Neural crest cell (in vitro differentiated cells): ENCODE measurements at places on chromosomes 12 and 14.

DNA sequence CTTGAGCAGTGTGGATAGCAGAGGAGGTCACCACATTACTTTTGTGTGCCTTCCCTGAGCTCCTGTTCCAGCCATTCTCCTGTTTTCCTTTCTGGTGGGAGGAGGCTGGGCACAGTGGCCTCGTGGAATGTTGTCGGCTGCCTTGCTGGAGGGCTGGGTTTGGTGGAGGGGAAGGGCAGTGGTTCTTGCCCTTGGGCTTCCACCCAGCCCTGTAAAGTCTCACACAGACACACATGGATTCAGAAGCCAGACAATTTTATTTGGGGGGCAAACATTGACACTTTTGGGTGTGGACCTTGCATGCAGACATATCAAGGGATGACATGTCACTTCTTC lies 866 bp downstream of the NPFF start:
- DNase-seq, result no peak

GRCh38 chr12:46676396-46676795 lies 149.4 kb downstream of the SLC38A4 start:
- DNase-seq, result no peak

DNA sequence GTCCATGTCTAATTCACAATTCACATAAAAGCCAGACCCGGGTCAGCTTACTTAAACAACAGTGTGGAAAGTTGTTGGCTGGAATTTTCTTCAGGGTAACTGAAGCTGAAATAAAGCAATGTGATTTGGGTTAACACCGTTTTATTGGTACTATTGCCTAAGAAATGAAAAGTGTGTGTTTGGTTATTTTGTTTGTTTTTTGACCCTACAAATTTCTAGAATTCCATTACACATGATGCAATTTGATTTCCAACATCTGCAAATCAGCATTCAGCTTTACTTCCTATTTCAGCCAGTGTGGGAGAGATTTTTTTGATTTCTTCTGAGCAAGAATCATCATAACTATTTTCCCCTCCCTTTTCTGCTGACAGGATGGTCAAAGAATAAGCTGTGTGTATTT lies 45.7 kb upstream of the CLMN start:
- DNase-seq, result no peak

DNA sequence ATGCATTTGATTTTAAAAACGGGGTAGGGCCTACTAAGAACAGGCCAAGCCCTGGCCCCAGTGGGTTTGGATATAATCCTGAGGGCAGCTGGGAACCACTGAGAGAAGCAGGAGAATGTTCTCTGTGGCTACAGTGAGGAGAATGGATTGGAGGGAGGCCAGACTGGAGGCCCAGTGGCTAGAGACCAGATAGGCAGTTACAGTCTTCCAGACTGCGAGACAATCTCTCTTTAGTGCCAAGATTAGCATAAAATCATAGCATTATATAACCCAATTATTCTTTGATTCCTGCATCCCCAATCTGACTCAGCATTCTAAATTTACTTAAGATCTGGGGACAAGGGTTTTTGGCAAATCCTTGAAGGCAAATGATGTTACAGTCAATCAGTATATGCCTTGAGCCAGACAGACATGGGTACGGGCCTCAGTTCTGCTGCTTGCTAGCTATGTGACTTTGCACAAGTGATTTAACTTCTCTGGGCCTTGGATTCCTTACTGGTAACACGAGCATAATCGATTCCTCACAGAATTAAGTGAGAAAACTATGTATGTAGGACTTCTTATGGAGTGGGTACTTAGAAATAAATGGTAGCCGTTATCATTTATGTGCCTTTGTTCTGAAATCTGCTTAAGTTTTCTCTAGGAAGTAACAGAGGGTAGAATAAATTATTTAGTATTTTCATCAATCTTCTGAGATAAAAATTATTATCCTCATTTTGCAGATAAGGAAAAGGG lies 18.3 kb downstream of the NINJ2 start:
- DNase-seq, result no peak

DNA sequence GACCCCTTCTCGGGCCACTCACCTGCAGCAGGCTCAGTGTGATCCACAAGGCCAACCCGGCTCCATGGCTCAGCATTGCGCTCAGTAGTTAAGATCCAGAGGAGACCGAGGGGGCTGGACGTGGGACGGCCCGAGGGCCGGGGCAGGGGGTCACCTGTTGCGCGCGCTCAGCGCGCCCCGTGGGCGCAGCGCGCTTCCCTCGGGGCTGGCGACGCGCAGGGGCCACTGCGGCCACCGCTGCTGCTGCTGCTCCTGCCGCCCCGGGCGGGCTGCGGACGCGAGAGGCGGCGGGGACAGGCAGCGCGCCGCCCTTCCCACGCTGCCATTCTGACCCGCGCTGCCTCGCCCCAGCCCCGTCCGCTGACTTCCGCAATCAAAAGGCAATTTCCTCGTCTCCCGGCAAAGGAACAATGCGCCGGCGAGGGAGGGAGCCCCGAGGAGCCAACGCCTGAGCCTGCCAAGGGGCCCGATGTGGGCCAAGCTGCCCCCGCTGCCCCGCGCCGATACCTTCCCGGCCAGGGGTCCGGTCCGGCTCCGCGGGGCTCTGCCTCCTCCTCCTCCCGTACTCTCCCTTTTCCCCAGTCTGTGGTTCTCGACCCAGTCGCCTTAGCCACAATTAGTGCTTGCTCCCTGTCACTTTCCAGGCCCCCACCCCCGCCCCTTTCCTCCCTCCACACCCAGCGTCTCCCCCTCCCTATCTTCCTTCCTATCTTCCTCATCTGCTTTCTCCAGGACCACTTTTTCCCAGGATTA lies 27.3 kb downstream of the PTPRB start:
- peak; percentile 27 for DNase-seq

DNA sequence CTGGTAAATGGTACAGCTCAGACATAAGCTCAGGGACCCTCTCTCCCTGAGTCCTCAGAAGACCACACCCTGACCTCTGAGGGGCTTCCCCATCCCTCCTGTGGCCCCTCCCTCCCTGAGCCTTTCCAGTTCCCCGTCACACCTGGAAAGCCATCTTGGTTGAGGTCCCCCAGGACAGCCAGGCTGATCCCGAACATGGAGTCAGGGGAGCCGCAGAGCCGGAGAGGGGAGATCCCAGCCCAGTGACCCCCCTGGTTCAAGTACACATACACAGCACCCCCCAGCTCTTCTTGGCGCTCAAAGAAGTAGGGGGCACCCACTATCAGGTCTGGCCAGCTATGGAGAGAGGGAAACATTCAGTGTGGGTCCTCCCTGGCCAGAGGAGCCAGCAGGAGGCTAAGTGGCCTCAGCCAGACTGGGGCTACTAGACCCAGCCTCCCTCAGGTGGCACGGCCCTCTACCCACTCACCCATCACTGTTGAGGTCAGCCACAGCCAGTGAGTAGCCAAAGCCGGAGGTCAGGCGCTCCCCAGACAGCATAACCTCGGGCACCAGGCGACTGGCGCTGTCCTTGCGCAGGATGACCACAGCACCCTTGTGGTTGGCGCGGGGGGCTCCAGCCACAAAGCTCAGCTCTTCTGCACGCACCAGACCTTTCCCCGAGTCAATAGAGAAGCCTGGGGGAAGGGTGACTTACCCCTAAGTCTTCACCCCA lies 9.3 kb downstream of the ITGA7 start:
- DNase-seq, result no peak

- no peak for DNase-seq
Measured at GRCh38 chr12:132502149-132502881, 12.4 kb downstream of the FBRSL1 start.

DNA sequence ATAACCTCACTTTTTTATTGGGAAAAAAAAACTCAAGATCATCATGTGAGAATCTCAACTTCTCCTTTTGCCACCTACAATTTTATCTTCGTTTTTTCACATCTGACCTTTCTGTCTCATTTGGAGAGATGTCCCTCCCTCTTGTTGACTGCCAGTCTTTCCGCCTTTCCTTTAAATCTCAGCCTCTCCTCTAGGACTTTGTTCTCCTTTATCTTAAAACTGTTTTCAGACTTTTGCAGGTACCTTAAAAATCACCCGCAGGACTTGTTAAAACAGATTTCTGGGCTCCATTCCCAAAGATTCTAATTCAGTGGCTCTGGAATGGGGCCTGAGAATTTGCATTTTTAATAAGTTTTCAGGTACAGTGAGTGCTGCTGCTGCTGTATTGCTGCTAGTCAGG lies 223.2 kb downstream of the NTF3 start:
- DNase-seq, result no peak

GRCh38 chr12:38465020-38465419 lies 148.4 kb downstream of the ALG10B start:
- DNase-seq, result no peak

GRCh38 chr14:105180592-105181548 lies at the start of gene NUDT14:
Gene NUDT14 (minus strand): TSS chr14:105181312. CDS start chr14:105181209, 103 bp downstream.
- DNase-seq, result peak; percentile 45

DNA sequence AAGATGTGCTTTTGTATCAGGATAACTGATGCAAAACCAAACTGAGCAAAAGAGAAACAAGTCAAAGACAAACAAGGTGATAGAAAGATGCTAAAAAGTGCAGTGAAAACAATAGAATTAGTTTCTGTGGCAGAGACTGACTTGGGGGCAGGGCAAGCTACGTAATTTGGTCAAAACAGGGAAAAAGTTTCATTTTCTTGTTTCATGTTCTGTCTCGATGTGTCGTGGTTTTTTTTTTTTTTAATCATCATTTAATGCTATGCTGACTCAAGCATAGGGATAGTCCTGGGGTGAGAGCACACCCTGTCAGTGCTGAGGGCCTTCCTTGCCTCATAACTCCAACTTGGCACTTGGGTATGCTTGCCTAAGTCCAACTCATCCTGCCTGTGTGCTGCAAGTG lies 144.1 kb upstream of the PTPRQ start:
- no peak for DNase-seq

DNA sequence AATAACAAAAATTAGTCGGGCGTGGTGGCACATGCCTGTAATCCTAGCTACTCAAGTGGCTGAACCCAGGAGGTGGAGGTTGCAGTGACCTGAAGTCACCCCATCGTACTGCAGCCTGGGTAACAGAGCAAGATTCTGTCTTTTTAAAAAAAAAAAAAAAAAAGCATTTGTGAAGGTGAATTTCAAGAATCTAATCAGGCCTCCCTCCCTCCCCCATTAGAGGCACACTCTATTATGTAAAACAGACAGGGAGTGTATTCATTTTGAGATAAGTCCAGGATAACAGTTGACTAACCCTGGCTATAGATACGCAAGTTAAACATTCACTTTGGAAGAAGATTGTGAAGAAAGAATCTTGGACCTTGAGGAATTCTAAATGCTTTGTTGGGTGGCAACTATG lies 2.9 kb downstream of the RESF1 start:
- no peak for DNase-seq

GRCh38 chr12:40971911-40972310 lies 216.2 kb upstream of the PDZRN4 start:
- no peak for DNase-seq

DNA sequence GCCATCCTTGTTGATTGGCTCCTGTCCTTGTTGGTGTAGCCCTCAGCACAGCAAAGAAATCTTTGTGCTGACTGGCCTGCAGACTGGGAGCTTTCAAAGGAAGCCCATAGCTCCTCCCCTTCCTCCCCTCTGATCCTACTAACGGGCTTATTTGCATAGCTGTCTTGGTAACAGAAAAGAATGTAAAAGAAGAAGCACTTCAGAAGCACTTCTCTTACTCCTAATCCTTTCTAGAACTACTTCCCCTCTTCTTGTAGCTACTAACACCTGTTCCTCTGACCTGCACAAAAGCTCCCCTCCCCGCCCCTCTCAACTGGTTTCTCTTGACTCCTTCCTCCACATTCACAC lies 14.3 kb upstream of the RIC8B start:
- DNase-seq, result peak; percentile 40

DNA sequence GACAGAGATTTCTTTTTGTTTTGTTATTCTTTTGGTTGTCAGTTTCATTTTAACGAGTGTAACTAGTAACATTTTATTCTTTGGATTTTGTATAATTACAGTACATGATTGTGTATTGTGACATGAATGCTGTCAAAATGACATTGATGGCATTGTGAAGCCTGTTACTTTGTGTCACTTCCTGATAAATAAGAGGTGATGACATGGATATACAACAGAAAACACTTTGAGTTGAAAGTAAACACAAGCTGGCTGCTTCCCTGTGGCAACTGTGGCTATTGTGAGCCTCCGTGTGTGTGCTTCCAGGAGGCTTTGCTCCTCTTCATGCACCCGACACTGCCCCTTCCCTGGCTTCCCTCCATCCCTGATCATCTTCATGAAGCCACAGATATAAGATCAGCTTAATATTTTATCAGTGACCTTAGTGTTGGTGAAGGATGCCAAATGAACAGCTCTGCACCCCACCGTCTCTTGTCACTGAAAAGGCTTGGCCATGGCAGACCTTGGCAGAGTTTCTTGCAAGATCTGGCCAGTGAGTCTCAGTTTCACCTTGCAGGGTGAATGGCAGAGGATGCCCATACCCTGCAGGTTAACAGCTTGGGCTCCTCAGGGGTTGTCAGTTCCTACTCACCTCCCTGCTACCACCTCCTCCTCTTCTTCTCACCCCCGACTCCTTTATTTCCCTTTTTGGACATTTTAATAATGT lies 191.9 kb downstream of the EPS8 start:
- DNase-seq, result no peak

DNA sequence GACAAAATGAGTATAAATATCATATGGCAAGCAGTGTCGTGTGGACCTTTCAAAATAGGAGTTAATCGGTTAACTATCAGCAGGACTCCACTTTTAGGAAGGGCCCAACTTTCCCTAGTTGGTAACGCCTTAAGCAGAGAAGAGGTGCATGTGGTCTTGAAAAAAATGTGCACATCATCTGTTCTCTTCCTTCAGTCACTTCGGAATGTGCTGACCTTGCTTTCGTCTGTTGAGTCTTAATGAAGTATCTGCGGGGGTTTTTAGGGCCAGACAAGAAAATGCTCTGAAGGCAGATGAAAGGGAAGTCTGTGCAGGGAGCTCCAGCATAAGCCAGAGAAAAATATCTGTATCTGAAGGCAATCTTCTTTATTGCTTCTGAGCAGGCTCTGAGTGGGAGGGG lies 185.2 kb downstream of the AEBP2 start:
- no peak for DNase-seq

DNA sequence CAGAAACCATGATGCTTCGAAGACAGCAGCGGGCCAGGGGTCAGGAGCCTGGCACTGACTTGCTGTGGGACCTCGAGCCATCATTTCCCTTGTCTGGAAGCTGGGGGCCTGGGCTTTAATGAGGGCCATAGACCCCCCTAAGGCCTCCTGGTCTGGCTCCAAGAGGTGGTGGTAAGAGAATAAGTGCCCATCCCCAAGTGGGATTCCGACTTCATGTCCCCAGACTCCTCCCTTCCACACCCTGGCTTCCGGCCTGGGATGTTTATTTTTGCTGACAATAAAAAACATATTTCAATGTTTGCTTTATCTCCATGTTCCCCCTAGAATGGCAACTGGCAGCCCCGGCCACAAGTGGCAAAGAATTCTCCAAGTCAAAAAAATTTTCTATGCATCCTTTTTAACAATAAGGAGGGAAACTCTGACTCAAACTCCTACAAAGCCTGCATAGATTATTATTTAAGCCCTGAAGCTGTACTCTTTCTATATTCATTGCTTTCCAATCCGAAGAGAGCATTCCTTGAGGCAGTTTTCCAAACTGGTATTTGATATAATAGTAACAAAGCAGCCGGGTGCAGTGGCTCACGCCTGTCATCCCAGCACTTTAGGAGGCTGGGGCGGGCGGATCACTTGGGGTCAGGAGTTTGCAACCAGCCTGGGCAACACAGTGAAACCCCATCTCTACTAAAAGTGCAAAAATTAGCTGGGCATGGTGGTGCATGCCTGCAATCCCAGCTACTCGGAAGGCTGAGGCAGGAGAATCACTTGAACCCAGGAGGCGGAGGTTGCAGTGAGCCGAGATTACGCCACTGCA lies 84.0 kb downstream of the ITPK1 start:
- DNase-seq, result no peak

GRCh38 chr12:64752833-64753238 lies 6.4 kb downstream of the GNS start:
- DNase-seq, result no peak

- DNase-seq, result no peak
Measured at GRCh38 chr14:72554994-72555608, 338.8 kb downstream of the DPF3 start.
